ENCODE measurements at places on chromosomes 11 and 22.

DNA sequence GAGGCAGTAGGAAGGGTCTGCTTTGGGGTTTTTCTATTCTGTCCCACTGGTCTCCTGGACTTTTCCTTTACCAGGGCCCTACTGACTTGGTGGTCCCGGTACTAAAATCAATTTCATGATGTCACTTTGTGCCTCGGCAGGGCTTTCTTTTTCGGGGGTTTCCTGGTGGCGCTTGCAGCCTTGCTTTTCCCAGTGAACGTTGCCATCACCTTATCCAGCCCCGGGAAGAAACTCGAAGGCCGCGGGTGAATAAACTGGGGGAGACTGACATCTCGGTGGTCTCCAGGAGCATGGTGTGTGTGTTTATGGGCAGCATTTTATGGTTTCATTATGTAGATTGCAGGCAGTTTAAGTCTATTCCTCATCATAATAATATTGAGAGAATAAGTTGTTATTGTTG, 84.4 kb downstream of the KCNQ1 start:
- DNase-seq: no peak

DNA sequence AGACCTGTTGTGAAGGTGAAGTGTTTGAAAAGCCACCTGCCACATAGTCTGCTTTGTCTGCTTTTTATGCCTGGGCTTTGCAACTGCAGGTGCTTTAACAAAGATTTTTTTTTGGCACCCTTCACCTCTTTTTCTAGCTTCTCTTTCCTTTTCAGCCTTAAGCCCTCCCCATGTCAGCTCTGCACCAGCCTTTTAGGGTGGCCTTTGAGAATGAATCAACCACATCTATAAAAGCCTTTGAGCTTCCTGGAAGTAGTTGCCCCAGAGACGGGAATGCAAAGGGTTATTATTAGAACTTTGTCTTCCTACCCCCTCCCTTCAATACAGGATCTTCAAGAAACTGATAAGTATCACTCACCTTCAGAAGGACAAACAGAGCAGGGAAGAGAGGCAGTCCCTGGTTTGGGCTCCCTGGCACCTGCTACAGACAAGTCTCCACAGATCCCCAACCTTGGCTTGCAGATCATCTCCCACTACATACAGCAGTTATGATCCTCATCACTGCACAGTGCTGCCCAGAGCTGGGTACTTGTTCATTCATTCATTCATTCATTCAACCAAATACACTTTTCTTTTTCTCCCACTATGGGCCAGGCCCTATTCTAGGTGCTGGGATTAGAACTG, 8.0 kb downstream of the PVALB start:
- DNase-seq: no peak

GRCh38 chr22:30891781-30892180, 76.8 kb downstream of the MORC2 start:
- DNase-seq: no peak

GRCh38 chr11:3865388-3866193, 10.1 kb downstream of the STIM1 start:
- no peak for DNase-seq

- DNase-seq: no peak
These were observed 7.6 kb upstream of the SLC39A13 start for GRCh38 chr11:47400768-47401279.

DNA sequence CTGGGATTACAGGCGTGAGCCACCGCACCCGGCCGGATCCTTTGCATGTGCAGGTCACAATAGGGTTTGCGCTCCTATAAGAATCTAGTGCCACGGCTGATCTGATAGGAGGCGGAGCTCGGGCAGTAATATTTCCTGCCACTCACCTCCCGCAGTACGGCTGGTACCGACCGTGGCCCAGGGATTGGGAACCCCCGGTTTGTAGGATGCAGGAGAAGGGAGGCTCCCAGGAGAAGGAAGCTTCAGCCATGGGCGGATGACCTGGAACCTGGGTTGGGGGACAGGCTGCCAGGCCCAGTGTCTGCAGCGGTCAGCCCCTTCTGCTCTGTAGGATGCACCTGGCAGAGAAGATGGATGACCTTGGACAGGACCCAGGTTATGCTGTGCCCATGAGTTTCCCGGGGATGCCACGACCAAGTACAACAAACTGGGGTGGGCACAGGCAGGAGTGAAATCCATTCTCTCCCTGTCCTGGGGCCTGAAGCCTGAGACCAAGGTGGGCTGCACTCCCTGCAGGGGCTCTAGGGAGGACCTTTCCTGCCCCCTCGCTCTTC, 818.9 kb downstream of the BRD1 start:
- DNase-seq: no peak
